Anterior cingulate cortex (tissue), 58 donors: ENCODE measurements at places on chromosomes 12 and 14.

DNA sequence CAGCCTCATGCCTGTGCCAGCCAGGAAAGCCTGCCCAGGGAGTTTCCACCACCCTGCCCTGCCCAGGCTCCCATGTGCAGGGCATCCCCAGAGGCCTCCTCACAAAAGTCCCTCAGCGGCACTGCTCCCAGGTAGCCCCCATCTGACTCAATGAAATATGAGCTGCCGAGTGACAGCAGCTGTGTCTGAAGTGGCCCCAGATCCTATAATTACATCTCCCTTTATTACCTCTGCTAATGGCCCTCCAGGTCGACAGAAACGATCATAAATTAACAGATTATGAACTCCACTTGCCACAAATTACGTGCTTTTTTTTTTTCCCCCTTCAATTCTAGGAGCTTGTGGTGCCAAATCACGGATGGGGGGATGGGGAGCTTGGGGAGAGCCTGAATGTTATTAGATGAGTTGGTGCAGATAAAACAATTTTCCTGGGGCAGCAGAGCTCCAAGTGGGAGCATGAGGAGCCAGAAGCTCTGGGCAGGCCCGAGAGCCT, 110.4 kb downstream of the ESRRB start:
- no peak for DNase-seq

DNA sequence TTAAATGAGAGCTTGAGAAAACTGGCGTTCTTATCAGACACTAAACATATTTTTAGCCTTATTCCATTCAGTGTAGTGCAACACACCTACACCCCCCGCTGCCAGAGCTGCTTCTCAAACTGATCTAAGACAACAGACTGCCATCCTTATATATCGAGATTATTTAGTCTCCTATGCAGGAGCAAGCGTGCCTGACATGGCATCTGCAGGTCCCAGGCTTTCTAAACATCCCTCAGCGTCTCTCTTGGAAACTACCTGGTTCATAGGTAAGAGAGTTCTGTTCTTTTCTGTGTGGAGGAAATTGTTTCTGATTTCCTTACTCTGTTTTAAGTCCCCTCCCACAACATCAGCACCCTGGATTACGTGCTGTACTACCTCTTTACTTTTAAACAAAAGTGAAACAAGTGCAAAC, 117.1 kb upstream of the PTPRB start:
- no peak for DNase-seq

DNA sequence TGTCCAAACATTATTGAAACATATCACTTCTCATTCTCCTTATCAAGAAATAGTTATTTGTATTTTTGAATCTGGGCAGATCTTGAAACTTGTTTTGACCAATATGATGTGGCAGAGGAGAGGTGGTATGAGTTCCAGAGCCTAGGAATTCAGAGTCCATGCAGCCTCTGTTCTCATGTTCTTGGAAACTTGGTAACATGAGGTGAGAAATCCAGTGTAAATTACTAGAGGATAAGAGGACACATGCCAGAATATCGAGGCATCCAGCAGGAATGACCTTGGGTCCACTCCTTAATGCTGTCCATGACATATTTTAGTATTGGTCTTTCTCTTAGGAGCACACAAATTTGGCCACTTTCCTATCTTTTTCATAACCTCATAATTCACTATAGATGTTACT, 1374.6 kb downstream of the FSCB start:
- DNase-seq: no peak

DNA sequence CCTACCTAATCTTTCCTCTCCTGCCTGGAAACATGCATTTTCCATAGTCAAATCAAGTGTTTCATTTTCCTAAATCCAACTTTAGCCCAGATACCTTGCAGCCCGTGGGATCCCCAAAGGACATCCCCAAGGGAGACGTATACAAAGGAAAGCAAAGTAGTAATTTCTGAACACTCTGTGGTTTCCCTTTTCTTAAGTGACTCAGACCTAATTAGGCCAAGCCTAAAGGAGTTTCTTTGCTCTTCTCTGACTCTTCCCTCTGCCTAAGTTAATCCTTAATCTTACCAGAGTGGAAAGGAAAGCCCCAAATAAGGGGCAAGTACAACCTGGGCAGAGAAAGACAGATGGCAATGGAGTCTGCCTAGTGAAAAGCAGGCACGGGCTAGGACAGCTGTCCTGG, 250.3 kb downstream of the SPTSSA start:
- no peak for DNase-seq

- DNase-seq: no peak
Measured at GRCh38 chr12:39357041-39357440, 85.9 kb downstream of the KIF21A start.

- peak; percentile 43 for DNase-seq
Measured at GRCh38 chr12:49188201-49188915, 522 bp downstream of the TUBA1A start.

DNA sequence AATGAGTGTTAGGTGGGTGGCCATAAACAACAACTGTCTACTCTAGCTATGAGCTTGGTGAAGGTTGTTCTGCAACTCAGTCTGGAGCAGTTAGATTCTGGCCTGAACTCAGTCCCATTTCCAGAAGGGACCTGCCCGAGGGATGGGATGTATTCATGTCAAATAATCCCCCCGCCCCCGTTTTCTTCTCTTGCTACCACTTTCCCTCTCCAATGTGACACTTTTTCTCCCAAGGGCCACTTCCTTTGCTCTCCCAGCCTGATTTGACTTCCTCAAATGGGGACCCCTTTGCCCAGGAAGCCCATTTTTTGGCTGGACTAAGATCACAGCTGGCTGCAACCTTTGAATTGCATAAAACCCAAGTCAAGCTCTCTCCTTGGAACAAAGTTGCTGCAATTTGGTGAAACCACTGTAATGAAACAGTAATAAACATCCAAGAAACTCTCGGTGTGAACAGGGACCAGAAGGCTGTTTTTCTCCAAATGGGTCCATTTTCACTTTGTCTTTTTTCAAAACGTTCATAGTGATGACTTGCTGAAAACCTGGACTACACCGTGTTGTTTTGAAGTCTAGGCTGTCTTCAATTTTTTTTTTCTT, 137.2 kb upstream of the GSC start:
- DNase-seq: no peak

DNA sequence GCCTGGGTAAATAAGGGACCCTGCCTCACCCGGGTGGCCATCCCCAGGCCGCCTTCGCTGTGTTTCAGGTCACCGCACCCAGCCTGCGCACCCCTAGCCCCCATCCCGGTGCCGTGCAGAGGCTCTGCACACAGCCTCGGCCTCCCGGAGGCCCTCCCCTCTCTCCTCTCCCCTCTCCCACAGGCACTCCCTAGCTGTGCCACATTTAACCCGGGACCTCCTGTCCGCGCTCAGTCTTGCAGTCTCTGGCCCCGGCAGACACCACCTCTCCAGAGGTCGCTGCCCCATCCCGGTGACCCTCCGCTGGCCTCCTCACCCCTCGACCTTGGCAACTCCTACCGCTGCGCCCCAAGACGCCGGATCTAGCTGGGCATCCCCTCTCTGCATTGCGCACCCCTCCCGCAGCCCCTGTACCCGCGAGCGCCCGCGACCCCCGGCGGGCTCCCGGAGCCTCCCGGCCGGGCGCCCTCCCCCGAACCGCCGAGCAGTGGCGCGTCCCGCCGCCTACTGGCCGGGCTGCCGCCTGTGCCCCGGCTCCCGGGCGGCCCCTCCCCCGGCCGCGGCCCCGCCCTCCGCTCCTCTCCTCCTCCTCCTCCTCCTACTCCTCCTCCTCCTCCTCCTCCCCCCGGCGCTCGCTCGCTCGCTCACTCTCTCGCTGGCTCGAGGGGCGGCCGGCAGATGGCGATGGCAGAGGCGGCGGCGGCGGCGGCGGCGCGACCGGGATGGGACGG, 120.7 kb downstream of the AACS start:
- peak; percentile 84 for DNase-seq

GRCh38 chr14:99909513-99910064, 116.4 kb downstream of the EML1 start:
- no peak for DNase-seq

DNA sequence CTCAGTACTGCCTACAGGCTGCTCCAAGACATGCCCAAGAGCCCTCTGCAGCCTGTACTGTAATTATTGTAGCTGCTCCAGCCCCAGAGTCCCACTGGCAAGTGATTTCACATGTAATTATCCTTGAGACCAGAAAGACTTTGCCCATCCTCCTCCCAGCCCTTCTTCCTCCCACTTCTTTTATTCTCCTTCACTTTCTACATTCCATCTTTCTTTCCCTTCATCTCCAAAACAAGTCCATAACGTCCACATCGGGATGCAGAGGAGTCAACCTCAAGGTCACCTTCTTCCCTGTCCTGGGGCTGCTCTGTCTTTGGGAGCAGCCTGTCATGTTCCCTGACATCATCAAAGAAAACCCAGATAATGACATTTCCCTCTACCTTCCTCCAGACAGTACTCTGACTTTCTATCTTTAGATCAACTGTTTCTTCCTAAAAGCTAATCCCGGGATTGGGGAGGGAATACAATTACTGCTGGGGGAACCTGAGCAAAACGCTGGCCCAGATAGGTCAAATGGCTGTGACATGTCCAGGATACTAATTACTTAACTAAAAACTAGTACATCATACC, 39.1 kb downstream of the SLC8A3 start:
- DNase-seq: no peak

GRCh38 chr14:79670811-79671210, 540.5 kb downstream of the DIO2 start:
- no peak for DNase-seq

DNA sequence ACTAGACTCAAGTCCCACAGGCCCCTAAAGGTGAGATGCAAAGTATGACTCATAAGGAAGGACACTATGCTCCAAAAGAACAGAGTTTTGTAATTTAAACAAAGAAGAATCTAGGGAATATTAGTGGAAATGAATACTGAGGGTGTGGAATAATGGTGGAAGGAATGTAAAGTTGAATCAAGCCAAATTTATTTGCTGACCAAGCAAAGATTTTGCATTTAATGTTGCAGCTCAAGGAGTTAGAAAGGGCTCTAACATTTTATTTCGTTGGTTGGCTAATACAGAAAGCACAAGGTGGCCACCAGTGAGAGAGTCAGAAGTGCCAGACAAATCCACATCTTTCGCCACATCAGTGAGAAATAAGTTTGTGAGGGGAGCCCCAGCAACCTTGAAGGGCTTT, 550.3 kb downstream of the FOXG1 start:
- DNase-seq: no peak

DNA sequence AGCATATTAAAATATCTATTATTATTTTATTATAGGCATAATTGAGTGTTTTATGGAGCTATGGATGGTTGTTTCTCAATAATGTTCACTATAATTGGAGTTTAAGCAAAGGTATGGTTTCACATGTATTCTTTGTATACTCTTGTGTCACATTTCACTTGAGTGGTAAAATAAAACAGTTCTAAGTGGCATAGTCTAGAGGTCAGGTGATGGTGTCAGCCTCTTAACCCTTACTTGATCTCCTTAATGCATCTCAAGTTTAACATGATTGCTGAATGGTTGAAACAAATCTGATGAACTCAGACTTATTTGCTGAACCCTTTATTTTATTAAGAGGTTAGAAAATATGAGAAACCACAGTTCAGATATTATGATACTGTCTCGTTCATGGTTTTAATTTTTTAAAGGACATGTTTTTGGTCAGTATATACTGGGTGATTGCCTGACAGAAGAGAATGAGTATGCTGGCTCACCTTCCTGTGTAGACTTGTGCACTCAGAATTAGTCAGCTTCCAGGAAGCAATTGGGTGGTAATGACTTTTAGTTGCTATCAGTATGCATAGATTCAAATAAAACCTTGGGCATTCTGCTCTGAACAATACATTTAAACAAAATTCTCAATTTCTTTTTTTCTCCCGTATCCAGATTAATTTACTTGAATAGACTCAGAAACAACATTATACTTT, 464.6 kb downstream of the PCNX1 start:
- no peak for DNase-seq

GRCh38 chr14:96202441-96203094, 2.1 kb upstream of the BDKRB2 start:
- no peak for DNase-seq

DNA sequence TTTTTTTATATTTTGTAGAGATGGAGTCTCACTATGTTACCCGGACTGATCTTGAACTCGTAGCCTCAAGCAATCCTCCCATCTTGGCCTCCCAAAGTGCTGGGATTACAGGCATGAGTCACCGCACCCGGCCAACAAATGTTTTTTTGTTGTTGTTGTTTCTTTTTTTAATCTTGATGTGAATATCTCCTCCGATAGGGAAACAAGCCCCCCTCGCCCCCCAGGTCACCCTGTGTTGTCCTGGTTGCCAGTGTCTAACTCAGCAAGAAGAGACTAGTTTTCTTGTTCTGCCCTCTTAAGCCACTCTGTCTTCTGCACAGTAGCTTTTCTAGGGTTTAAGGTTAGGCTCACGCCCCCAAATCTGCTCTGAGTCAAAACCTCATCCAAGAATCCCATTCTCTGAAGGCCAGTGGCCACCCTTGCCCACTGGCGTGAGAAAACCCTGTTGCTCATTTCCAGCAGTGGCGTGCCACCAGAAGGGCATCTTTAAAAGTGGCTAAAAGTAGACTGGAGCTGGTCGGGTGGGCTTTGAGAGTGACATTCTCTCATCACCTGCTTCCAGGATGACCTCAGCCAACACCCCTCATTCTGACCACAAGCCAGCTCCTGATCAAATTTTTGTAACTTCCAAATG, 42.7 kb downstream of the C14orf132 start:
- DNase-seq: no peak

- no peak for DNase-seq
Measured at GRCh38 chr12:15806826-15807225, 17.6 kb upstream of the EPS8 start.

GRCh38 chr14:73888460-73888725, 1.7 kb downstream of the ZNF410 start:
- no peak for DNase-seq

DNA sequence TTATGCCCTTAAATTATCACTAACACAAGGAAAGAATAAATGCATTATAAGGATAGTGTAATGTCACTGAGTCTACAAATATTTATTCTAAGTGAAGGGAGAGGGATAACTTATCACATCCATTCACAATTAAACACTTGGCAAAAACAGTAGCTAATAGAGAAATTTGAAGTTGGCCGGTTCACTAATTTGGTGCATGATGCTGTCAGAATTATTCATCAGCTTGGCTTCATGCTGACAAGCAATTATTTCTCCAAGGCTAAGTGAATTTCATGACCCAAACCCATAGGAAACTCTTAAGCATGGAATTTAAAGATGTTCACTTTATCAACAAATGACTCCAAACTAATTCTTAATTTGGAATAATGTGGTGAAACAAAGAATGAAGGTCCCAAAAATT, 25.0 kb upstream of the NR1H4 start:
- no peak for DNase-seq
